Stimulated activated CD4-positive, alpha-beta T cell treated with anti-CD3 and anti-CD28 coated beads, Interleukin-1b, Interleukin-23, amount 100 ng/mL, for 4 hours (primary cell): ENCODE measurements at places on chromosomes 2 and 18.

- DNase-seq: no peak
Measured at GRCh38 chr18:41140506-41140905, 814.5 kb upstream of the PIK3C3 start.

- DNase-seq: no peak
Measured at GRCh38 chr18:35611518-35611917, 30.0 kb downstream of the GALNT1 start.

GRCh38 chr2:105972927-105973326, 221.2 kb downstream of the UXS1 start:
- DNase-seq: no peak

GRCh38 chr2:74004212-74005182, 19.8 kb downstream of the TET3 start:
- no peak for DNase-seq

- DNase-seq: no peak
Measured at GRCh38 chr2:228839421-228839876, 431.6 kb downstream of the PID1 start.

GRCh38 chr18:7349181-7349837, 118.4 kb downstream of the LRRC30 start:
- no peak for DNase-seq

GRCh38 chr2:168239281-168239680, 8.1 kb downstream of the STK39 start:
- DNase-seq: no peak
